ENCODE measurements at places on chromosomes 1 and 21. TPM values are rescaled to one million over a fixed set of nuclear protein-coding genes. Genes with fewer than 3 reads are reported as not detected.

The RAD54L gene
- 0.73 TPM for total RNA-seq

The SEMA4A gene
- 2.2 TPM for total RNA-seq

DNA sequence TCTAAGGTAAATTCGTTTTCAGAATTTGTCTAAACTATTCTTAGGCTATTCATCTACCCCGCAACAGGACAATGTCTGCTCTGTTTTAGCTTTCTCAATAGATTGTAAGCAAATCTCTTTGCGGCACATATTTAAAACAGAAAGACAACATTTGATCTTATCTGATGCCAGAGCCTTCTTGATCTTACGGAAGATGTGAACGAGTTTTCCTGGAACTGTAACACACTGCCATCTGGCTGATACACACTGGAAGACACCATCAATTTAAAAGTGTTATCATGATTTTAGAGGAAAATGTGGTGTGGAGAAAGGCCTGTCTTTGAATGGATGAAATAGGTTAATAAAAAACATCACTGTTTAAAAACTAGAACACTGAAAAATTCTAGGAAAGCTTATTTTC lies 36.1 kb downstream of the COA6 start:
- DNase-seq = no peak

- no peak for DNase-seq
These were observed 70.0 kb downstream of the LUZP1 start for GRCh38 chr1:23098463-23099170.

The LCE2A gene
- not detected for total RNA-seq

DNA sequence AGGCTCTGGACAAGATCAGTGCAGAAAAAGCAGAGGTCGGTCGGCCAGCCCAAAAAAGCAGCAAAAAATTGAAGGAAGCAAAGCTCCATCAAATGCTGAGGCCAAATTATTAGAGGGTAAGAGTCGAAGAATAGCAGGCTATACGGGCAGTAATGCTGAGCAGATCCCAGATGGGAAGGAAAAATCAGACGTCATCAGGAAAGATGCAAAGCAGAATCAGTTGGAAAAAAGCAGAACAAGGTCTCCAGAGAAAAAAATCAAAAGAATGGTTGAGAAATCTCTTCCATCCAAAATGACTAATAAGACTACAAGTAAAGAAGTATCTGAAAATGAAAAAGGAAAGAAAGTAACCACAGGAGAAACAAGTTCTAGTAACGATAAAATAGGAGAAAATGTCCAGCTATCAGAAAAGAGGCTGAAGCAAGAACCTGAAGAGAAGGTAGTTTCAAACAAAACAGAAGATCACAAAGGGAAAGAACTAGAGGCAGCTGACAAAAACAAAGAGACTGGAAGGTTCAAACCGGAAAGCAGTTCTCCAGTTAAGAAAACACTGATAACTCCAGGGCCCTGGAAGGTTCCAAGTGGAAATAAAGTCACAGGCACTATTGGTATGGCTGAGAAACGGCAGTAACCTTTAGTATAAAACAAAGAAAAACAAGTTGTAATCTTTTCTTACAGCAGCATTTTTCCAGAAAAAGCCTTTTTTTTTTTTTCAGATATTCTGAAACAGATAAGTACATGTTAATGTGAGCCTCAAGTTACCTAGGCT lies 75.7 kb downstream of the PHTF1 start:
- no peak for DNase-seq

The CACHD1 gene
- 4.9 TPM for total RNA-seq

DNA sequence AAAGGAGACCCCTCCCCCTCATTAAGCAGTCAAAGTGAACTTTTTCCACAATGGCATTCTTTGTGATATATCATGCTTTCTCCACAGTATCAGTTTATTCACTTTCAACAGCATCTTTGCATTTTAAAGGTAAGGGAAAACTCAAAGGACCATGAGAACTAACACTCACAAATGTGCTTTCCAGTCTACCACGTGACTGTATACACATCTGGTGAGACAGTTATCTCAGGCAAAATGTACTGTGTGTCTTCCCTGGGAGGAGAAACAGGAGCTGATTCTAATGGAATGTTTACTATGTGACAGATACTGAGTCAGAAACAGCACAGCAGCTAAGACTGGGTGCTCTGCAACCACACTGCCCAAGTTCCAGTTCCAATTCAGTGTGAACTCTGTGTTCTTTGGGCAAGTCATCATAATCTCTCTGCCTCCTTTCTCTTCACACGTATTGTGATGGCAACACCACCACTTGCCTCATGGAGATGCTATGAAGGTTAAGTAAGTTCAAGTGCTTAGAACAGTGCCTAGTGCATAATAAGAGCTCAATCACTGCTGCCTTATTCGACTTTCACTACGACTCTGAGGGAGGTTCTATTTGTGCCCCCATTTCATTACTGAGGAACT lies 79.0 kb downstream of the SLC45A1 start:
- no peak for DNase-seq

- DNase-seq = no peak
These were observed 8.9 kb upstream of the A3GALT2 start for GRCh38 chr1:33329600-33330305.

The GLMN gene
- total RNA-seq = 5.4 TPM

The CRB1 gene
- 0.16 TPM for total RNA-seq

DNA sequence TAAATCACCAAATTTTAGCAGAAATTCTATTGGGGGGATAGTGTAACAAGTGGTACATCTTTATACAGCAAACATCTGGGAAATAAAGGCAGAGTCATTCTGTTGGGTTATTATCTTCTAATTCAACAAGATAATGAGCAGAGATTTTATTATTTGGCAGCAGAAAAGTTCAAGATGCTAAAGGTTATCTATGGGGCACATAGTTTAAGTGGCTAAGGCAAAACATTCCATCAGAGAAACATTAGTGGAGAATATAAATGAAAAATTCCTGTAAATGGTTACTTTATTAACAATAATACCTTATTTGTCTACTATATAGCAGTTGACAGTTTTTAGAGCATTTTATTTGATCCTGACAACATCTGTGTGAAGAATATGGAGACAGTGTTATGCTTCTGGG lies 815.7 kb downstream of the NCAM2 start:
- no peak for DNase-seq

DNA sequence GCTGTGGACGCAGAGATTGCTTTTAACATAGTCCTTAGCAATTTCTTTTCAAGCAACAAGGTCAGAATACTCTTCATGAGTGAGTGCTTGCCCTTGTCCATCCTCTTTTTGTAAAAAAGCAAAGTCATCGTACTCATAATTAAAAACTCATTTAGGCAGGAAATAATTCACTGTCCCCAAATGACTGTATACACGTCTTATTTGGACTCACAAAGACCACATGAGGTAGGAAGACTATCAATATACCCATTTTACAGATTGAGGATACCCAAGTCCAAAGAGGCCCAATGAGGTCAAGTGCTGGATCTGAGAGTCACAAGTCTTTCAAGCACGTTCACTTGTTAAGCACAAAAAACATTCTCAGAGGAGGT lies 13.2 kb downstream of the ITPKB start:
- no peak for DNase-seq

GRCh38 chr1:221644145-221644448 lies 97.8 kb downstream of the DUSP10 start:
- no peak for DNase-seq

The CCDC27 gene
- total RNA-seq = not detected

The TMEM125 gene
- not detected for total RNA-seq

The LSS gene
- 61.0 TPM for total RNA-seq

DNA sequence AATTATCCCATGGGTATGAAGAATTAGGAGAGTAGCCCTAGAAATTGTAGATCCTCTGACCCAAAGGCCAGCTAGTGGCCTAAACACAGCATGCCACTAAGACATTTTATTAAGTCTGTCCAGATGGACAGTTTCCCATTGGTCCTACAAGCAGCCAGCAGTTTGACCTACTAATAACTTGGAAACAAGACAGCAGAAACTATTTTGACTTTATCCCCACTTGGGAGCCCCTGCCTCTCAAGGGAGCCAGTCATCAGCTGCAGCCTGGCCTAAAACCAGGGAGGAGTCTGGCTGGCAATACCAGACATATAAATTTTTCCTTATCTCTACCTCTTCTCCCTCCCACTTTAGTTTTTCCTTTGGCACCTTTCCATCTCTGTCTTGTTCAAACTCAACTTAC lies 222.6 kb upstream of the KCTD3 start:
- DNase-seq = no peak

The LEMD1 gene
- not detected for total RNA-seq

The SPRR5 gene
- total RNA-seq = not detected

GRCh38 chr1:65963156-65963888 lies 170.6 kb downstream of the PDE4B start:
- DNase-seq = no peak

DNA sequence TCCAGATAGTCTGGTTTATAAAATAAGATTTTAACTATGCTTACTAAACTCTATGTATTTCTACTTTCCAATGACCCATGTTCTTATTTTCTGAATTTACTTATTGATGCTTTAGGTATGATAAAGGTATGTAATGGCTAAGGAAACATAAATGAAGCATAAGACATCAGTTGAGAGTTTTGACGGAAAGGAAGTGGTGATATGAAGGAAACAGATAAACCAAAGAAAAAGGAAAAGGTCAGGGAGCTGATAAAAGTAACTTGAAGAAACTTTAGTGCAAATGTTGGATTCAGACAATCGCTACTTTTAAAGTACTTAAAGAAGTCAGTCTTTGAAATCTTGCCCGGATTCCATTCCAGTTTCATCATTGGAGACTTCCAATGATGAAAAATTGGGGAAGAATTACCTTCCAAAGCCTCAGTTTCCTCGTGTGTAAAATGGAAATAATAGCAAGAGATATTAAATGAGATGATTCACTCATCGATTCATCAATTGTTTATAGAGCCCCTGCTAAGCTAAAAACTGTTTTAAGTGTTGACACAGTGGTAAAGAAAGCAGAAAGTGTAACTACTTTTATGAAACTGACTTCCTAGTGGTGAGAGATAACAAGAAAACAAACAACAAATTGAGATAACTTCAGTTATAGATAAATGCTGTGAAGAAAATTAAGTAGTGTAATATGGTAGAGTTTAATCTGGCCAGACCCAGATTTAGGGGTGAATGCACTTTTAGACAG lies 10.6 kb downstream of the PTPRC start:
- DNase-seq = no peak

The CTSS gene
- total RNA-seq = 38.4 TPM

The ADCY10 gene
- not detected for total RNA-seq

- no peak for DNase-seq
These were observed 8.3 kb downstream of the NVL start for GRCh38 chr1:224321706-224322105.

The GUCA2A gene
- total RNA-seq = not detected

The OR2T6 gene
- total RNA-seq = not detected

- no peak for DNase-seq
These were observed 187.7 kb downstream of the ASTN1 start for GRCh38 chr1:176976771-176977170.

GRCh38 chr1:47755101-47755990 lies 241.8 kb downstream of the TRABD2B start:
- no peak for DNase-seq

- DNase-seq = no peak
These were observed 219.6 kb upstream of the C1orf174 start for GRCh38 chr1:4119516-4120220.

The MCOLN3 gene
- total RNA-seq = 1.2 TPM

- no peak for DNase-seq
These were observed 89.2 kb upstream of the GRIK3 start for GRCh38 chr1:37123276-37124115.

The LRRC38 gene
- total RNA-seq = 0.38 TPM

DNA sequence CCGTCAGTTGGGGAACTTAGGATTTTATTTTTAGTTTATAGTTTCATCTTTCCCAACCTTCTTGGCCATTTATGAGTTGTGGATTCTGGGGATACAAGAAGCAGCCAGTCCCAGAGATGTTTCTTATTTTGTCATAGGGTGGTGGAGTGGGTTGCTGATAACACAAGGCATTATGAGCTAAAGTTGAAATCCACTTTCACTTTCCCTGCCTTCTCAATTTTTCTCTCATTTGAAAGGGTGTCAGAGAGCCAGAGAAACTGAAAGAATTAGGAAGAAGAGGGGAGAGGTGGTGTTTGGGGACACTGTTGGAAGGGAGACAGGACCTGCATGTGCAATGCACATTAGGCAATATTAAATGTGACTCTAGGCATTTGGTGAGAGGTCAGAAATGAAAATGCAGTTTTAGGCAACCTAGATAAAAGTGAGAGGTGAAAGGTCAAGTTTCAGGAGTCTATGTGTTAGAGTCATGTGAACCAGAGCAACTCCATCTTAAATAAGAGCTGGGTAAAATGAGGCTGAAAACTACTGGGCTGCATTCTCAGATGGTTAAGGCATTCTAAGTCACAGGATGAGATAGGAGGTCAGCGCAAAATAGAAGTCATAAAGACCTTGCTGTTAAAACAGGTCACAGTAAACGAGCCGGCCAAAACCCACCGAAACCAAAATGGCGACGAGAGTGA lies 71.1 kb upstream of the F3 start:
- no peak for DNase-seq

The DENND2C gene
- 2.6 TPM for total RNA-seq

DNA sequence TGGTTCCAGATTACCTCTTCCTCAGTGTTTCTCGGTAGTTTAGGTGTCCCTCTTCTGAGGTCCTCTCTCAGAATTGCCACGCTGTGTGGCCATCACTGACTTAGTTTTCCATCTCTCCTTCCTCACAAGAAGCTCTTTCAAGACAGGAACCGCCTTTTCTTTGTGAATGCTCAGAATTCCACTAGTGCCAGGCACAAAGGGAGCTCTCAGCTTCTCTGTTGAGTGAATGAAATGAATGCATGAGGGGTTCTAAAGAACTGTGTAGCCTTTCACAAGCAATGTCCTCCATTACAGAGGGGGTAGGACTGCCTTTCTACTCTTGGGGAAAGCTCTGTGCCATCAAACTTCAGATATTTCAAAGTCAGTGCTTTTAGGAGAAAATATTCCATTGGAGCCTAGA lies 546.8 kb downstream of the RWDD3 start:
- no peak for DNase-seq

The DPH2 gene
- total RNA-seq = 14.8 TPM

- no peak for DNase-seq
These were observed 214.8 kb downstream of the MATN1 start for GRCh38 chr1:30508611-30509010.

DNA sequence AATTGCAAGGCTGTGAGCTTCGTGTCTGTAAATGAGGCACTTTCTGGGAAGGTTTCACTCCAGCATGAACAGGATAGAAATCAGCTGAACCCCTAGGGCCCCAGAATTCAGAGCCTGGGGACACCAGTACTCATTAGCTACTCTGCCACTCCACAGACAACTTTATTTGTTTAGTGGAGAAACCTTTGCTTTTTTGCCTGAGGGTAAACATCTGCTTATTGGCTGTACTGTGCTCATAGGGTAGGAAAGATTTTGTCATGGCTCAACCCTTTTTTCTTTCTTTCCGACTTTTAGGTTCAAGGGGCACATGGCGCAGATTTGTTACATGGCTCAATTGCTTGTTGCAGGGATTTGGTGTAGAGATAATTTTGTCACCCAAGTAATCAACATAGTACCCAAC lies 138.4 kb upstream of the BACE2 start:
- no peak for DNase-seq
